Gastroesophageal sphincter (tissue), 4 donors: ENCODE measurements at places on chromosomes 3 and 15.

DNA sequence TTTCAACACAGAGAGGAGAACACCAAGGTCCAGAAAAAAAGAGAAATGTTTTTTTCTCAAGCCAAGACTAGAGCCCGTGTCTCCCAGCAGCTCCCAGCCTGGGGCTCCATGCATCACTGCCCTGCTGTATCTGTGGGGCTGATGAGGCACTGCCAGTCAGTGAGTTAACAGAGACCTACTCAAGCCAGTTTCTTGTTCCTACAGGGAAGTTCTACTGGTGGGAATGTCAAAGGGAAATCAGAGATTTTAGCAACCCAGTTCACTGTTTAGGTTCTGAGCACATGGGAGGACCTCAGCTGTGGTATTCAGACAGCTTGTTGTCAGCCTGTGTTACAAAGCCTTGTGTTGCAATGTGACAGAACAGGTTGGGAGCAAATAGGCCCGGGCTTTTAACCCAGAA is 234.3 kb downstream of the TLE3 start:
- ATAC-seq = no peak

GRCh38 chr3:44343421-44343820 is 4.9 kb downstream of the TCAIM start:
- no peak for ATAC-seq

DNA sequence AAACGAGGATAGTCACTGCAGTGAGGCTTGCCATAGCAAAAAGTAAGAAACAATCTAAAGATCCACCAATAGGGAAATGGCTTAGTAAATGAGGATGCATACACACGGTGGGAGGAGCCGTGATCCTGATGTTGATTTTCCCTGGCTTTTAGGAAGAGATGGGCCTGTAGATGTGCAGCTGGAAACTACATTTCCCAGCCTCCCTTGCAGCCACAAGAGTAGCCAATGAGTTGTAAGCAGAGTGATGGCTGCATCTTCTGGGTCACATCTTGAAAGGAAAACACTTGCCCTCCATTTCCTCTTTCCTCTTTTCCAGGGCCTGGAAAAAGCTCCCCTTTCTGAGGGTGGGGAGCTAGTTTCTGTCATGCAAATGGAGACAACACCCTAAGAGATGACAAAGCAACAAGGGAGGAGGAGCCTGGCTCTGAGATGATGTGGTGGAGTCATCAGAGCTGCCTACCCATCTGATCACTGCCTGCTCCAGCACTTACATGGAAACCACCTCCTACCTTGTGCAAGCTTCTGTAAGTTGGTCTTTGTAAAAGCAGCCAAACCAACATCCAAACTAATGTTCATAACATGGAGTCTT is 139.1 kb downstream of the TLE3 start:
- no peak for ATAC-seq

GRCh38 chr3:73510334-73510733 is 114.4 kb downstream of the PDZRN3 start:
- ATAC-seq = no peak

GRCh38 chr3:40875581-40875980 is 323.7 kb upstream of the CTNNB1 start:
- no peak for ATAC-seq

- no peak for ATAC-seq
Observed at GRCh38 chr3:169510693-169511010, 152.9 kb downstream of the MECOM start.

GRCh38 chr15:90916461-90916860 is 13.4 kb downstream of the MAN2A2 start:
- no peak for ATAC-seq
